A549 (cell line): ENCODE measurements at places on chromosomes 12 and 14. TPM values are rescaled to one million over a fixed set of nuclear protein-coding genes. Genes with fewer than 3 reads are reported as not detected.

Gene GARIN6
- not detected in 3 replicates for polyA plus RNA-seq

GRCh38 chr12:2696136-2696535 is 98.6 kb upstream of the FKBP4 start:
- DNase-seq = no peak

- DNase-seq = no peak
Measured at GRCh38 chr12:77914081-77914488, 83.4 kb downstream of the NAV3 start.

DNA sequence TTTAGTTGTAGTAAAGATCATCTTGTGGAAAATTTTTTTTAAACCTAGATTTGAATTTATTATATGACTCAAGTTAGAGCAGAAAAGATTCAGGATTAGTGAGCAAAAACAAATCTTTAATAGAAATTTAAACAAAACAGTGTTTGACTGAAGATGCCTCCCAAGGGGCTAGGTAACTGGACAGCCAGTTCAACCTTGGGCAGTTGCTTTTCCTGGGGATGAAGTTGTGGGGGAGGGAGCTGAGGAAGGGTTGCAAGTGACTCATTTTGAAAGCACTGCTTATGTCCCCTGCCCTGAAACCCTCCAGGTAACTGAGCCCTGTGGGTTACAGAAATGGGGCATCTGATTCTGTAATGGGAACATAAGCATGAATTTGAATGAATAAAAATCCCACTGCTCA is 13.1 kb downstream of the CFAP54 start:
- no peak for DNase-seq

- peak; percentile 44 for DNase-seq
Measured at GRCh38 chr12:92144631-92145480, 790 bp downstream of the BTG1 start.

DNA sequence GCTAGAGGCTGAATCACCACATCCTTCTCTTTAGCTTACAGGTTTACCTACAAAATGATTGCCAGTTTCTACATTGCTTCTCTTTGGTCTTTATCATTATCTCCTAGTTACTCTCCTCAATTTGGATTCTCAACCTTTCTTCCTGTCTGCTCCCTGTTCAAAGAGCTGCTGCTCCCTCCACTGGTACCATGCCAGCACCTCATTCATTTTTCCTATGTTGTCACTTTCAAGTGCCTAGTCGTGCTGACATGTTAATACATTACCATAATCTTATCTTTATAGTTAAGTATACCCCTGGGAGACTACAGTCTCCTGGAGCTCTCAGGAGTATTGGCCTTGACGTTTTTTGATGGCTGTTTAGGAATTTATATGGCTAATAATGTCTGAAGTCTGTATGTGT is 14.2 kb downstream of the FRS2 start:
- DNase-seq = no peak

Gene MAX
- polyA plus RNA-seq = 37.3 to 44.0 TPM (median 37.5 TPM) in 3 replicates

Gene TAS2R20
- 0.15 to 0.21 TPM (median 0.15 TPM) in 3 replicates for polyA plus RNA-seq

- DNase-seq = no peak
Measured at GRCh38 chr14:104856869-104857860, 7.9 kb upstream of the CEP170B start.

Gene IFNG
- polyA plus RNA-seq = not detected in 3 replicates
